MCF 10A (cell line): ENCODE measurements at places on chromosomes 7 and 10. TPM values are rescaled to one million over a fixed set of nuclear protein-coding genes. Genes with fewer than 3 reads are reported as not detected.

Gene MXI1
- total RNA-seq, result 16.9 and 19.5 TPM in 2 replicates

Gene GIMAP4
- total RNA-seq, result not detected in 2 replicates

Gene ADRB1
- total RNA-seq, result 0.28 and 0.56 TPM in 2 replicates

Gene PALS2
- 36.3 and 45.9 TPM in 2 replicates for total RNA-seq

Gene TAS2R4
- total RNA-seq, result 2.5 and 3.5 TPM in 2 replicates

Gene ADAM12
- 2.2 and 3.1 TPM in 2 replicates for total RNA-seq

Gene GRID2IP
- not detected in 2 replicates for total RNA-seq

Gene CAV1
- 225 and 267 TPM in 2 replicates for total RNA-seq

Gene CABCOCO1
- not detected in 2 replicates for total RNA-seq

- H3K27ac ChIP-seq, result peak overlapping the region; percentile 99
- peaks cover 8% of the 10 kb centered on the region for H3K36me3 ChIP-seq
- H3K27me3 ChIP-seq, result no peaks in the 10 kb centered on the region
- peak; percentile 100 for DNase-seq
- peak overlapping the region; percentile 75 for H3K4me3 ChIP-seq
- peaks cover 44% of the 10 kb centered on the region for H3K4me1 ChIP-seq
These were observed 155.7 kb downstream of the PTPRN2 start for GRCh38 chr7:158431941-158432347.

GRCh38 chr7:69403169-69403568 lies 195.1 kb upstream of the AUTS2 start:
- DNase-seq, result no peak
- no peak overlapping the region for H3K27ac ChIP-seq
- no peaks in the 10 kb centered on the region for H3K27me3 ChIP-seq
- H3K36me3 ChIP-seq, result no peaks in the 10 kb centered on the region
- no peak overlapping the region for H3K4me3 ChIP-seq

DNA sequence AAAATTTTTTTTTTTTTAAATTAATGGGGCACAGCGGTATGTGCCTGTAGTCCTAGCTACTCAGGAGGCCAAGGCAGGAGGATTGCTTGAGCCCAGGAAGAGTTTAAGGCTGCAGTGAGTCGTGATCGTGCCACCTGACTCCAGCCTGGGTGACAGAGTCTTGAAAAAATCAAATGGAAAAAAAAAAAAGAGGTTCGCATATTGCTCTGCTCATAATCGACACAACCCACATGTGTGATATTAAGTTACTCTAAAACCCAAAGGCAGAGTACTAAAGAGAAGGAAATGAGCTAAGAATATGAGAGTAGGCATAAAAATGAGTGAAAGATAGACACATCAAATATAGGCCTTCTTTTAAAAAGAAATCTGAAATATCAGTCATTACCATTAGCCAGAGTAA lies 66.3 kb downstream of the IGF2BP3 start:
- no peak for DNase-seq
- H3K27ac ChIP-seq, result no peak overlapping the region
- no peaks in the 10 kb centered on the region for H3K4me1 ChIP-seq

DNA sequence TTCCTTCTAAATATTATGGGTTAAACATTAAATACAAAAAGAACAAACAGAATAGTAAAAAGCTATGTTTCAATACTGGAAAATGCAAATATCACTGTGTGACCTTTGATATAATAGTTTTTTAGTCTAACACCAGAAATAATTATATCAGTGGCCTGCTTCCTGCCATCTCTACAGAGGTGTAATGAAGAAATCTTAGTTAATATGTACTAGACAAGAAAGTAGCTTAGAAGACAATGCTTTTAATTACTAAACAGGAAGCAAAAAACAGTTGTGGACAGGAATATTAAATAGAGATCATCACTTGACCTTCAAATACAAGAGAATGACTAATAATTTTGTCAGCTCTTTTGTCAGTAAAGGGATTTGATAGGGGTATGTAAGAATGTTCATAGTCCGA lies 47.4 kb upstream of the LRRN3 start:
- DNase-seq, result no peak
- no peaks in the 10 kb centered on the region for H3K36me3 ChIP-seq
- H3K27ac ChIP-seq, result no peak overlapping the region
- H3K4me1 ChIP-seq, result peaks cover 12% of the 10 kb centered on the region
- H3K4me3 ChIP-seq, result no peak overlapping the region

GRCh38 chr7:148337246-148337965 lies 253.2 kb upstream of the C7orf33 start:
- H3K4me1 ChIP-seq, result peaks cover 45% of the 10 kb centered on the region
- peaks cover 25% of the 10 kb centered on the region for H3K27me3 ChIP-seq
- H3K4me3 ChIP-seq, result no peak overlapping the region
- peaks cover 6% of the 10 kb centered on the region for H3K36me3 ChIP-seq

DNA sequence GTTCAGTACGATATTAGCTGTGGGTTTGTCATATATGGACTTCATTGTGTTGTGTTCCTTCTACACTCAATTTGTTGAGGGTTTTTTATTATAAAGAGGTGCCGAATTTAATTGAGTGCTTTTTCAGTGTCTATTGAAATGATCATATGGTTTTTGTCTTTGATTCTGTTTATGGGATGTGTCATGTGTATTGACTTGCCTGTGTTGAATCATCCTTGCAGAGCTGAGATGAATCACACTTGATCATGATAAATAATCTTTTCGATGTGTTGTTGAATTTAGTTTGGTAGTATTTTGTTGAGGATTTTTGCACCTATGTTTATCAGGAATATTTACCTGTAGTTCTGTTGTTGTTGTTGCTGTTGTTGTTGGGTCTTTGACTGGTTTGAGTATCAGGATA lies 39.8 kb downstream of the ATOH7 start:
- H3K4me3 ChIP-seq, result no peak overlapping the region
- H3K27ac ChIP-seq, result peak overlapping the region; percentile 1
- H3K27me3 ChIP-seq, result no peaks in the 10 kb centered on the region
- peaks cover 11% of the 10 kb centered on the region for H3K4me1 ChIP-seq

DNA sequence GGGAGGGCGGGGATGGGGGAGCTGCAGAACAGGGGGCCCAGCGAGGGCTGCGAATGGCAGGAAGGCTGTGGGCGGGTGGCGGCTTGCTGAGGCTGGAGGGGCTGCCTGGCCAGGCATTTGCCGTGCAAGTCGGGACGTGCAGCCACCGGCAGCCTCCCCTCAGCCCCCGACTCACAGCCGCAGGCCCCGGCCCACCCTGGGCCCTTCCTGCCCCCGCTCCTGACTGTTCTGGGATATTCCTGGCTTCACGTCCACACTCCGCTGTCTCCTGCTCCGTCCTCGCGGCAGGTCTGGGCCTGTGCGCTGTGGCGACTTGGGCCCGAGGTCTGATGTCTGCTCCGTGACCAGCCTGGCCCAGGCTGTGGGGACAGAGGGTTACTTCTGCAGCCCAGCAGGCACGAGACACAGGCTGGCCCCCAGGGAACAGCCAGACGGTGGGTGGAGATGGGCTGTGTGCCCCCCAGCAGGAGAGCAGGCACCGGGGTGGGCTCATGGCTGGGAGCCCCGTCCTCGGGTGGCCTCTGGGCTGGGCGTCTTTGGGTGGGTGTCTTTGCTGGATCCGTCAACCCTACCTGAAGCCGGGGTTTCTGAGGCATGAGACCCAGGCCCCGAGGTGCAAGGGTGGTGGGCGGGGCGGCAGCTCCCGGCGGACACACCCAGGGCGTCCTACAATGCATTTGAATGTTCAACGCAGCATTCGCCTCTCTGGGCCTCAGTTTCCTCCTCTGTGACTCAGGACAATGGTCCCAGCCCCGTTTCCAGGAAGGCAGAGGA lies 86.5 kb downstream of the FOXL3 start:
- no peak for DNase-seq
- no peaks in the 10 kb centered on the region for H3K4me1 ChIP-seq
- H3K4me3 ChIP-seq, result no peak overlapping the region

DNA sequence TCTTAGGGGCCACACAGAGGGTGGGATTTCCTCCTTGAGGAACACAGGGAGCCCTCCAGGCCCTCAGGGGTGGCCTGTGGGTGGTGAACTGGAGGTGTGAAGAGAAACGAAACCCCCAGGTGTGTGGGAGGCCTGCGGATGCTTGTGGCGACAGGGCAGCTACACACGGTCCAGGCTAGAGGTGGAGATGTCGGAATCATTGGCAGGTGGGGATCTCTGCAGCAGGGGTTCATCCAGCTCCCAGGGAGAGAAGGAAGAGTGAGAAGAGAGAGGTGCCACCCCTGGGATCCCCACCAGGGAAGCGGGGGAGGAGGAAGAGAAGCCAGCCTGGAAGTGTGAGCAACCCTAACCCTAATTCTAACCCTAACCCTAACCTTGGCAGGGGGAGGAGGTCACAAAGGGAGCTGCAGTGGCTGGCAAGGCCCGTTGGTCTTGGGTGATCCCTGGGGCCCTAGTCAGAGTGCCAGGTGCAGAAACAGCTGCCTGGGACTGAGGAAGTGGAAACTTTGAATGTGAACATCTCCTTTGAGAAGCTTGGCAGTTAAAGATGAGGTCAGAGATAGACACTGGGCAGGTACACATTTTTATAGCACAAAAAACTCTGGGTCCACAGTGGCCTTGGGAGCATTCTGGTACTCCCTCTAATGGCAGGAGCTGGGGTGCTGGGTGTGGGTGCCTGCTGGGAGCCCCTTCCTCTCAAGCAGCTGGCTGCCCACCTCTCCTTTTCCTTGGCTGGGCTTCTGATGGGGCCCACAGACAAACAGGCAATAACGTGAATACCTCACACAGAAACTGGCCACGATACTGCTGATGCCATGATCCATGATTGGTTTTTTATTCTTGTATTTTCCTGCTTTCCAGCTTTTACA lies 6.8 kb upstream of the AEBP1 start:
- DNase-seq, result no peak
- H3K4me1 ChIP-seq, result peaks cover 9% of the 10 kb centered on the region
- H3K4me3 ChIP-seq, result no peak overlapping the region
- peaks cover 7% of the 10 kb centered on the region for H3K36me3 ChIP-seq
- H3K27ac ChIP-seq, result no peak overlapping the region

GRCh38 chr7:75835688-75836285 lies 22.2 kb upstream of the CCL24 start:
- H3K4me1 ChIP-seq, result peaks cover 9% of the 10 kb centered on the region
- H3K27me3 ChIP-seq, result no peaks in the 10 kb centered on the region
- H3K36me3 ChIP-seq, result no peaks in the 10 kb centered on the region
- H3K4me3 ChIP-seq, result no peak overlapping the region
- no peak for DNase-seq
